ENCODE measurements at places on chromosomes 6 and 20.

DNA sequence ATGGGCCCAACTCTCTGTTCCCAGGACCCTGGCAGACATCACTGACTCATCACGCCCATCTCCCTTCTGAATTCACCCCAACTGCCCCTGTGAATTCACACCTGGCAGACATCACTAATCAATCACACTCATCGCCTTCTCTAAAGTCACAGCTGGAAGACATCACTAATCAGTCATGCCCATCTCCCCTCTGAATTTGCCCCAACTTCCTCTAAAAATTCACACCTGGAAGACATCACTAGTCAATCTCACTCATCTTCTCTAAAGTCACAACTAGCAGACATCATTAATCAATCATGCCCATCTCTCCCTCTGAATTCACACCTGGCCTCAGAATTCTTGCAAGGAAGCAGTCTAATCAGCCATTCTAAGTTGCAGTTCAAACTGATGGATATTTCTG lies 111.1 kb downstream of the FOXA2 start:
- no peak for DNase-seq

GRCh38 chr20:62103508-62104233 lies 18.6 kb upstream of the LSM14B start:
- no peak for DNase-seq

DNA sequence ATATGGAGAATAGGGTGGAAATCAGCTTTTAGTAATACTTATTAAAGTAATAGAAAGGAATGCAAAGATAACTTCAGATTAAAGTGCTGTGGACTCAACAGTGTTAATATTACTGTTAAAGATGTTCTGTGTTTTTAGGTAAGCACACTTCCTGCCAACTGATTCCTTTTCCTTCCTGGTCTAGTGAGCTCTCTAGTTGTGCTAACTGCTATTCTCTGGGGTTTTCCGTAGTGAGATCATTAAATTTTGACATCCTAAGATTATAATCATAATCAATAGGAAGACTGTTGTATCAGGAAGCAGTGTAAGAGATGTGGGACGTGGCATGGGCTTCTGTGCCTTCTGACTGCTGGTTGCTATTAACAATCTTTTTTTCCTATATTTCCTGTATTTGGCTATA lies 1.2 kb upstream of the TMEM217 start:
- DNase-seq, result no peak

GRCh38 chr20:53623454-53624211 lies 30.0 kb upstream of the ZNF217 start:
- peak; percentile 32 for DNase-seq

DNA sequence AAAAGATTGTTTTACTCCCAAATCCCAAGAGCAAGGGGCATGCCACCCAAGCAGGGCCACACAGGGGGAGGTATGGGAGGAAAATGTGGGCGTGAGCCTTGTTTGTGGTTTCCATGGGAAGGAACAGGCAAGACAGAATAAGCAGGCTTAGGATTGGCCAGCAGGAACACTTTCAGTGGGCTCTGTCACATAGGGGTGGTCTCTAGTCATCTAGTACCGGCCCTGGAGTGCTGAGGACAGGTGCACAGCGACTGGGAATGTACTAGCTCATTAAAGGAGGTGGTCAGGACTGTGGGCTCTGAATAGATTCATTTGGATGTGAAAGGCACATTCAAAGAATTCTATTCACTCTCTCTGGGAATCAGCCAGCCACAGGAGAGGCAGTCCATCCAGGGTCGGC lies 175.6 kb downstream of the TBC1D7 start:
- no peak for DNase-seq

GRCh38 chr20:53695797-53696527 lies 102.3 kb upstream of the ZNF217 start:
- no peak for DNase-seq

GRCh38 chr6:66638099-66638498 lies 931.1 kb upstream of the EYS start:
- DNase-seq, result no peak

DNA sequence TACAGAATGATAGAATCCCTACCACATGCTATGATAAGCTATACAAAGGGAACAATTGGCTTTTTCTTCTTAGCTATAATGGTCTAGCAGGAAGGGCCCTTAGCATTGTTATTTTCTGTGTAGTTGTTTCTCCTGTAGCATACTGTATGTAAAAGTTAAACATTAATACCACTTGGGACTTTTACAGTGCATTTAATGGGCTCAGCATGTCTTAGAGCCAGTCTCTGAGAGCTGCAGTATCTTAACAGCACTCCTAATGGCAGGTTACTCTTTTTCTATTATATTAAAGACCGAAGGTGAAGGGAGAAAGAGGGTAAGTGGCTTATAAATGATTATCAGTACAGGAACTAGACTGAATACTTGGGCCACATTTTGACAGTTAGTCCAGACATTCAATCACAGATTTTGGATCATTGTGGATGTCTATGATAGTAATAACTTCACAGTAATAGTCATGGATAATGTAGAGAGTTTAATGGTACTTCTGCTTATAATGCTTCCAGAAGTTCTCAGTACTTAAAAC lies 290.7 kb downstream of the PHF3 start:
- DNase-seq, result no peak

DNA sequence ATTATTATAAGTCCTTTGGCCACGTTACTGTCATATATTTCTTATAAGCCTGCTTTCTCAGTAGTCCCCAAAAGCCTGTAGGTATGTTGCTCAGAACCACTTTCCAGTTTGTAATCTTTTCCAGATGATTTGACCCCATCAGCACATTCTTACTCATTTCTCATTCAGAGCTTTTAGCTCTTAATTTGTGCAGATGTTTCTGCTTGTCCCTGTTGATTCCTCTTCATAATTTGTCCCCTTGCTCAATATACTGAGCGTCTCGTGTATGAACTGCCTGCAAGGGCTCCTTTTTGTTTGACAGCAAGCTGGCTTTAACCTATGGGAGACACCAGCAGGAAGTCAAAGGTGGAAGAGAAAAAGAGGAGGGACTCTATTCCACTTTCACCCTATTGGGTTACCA lies 733.8 kb upstream of the GJE1 start:
- no peak for DNase-seq

GRCh38 chr6:61887423-61887822 lies 398.6 kb downstream of the KHDRBS2 start:
- DNase-seq, result no peak

- no peak for DNase-seq
These were observed 185.2 kb upstream of the FLRT3 start for GRCh38 chr20:14522595-14522994.

GRCh38 chr6:165987483-165988301 lies 180.0 kb downstream of the TBXT start:
- DNase-seq, result peak; percentile 32

GRCh38 chr6:169251371-169251802 lies 2.3 kb downstream of the THBS2 start:
- no peak for DNase-seq

GRCh38 chr6:43475516-43475915 lies 1.9 kb upstream of the TJAP1 start:
- no peak for DNase-seq

DNA sequence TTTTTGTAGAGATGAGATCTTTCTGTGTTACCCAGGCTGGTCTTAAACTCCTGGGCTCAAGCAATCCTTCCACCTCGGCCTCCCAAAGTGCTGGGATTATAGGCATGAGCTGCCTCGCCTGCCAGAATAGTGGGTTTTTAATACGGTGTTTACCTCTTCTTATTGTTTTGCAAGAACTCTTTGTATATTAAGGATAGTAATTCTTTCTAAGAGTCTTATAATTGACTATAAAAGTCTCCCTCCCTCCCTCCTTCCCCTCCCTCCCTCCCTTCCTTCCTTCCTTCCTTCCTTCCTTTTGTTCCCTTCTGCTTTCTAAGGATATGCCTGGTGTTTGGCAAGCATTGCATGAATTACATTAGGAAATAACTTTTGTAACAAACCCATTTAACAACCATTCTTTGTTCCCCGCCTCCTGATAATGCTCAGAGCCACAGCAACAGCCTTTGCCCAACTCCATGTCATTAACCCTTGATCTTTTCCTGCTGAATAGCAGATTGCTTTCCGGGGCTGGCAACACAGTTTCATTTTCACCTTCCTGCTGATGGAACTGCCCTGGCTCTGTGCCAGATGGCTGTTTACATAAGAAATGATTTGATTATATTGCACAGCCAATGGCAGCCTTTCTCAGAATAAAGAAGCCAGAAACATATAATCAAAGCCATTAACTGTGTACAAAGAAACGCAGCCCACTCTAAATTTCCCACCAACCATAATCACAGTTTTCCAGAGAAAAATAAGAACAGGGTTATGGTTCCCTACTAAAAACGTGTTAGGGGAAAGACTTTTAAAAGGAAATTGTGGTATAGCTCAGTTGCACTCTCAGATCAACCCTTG lies 143.7 kb upstream of the PTPN1 start:
- peak; percentile 26 for DNase-seq

- no peak for DNase-seq
These were observed 129.5 kb upstream of the SUPT3H start for GRCh38 chr6:45507186-45507585.

DNA sequence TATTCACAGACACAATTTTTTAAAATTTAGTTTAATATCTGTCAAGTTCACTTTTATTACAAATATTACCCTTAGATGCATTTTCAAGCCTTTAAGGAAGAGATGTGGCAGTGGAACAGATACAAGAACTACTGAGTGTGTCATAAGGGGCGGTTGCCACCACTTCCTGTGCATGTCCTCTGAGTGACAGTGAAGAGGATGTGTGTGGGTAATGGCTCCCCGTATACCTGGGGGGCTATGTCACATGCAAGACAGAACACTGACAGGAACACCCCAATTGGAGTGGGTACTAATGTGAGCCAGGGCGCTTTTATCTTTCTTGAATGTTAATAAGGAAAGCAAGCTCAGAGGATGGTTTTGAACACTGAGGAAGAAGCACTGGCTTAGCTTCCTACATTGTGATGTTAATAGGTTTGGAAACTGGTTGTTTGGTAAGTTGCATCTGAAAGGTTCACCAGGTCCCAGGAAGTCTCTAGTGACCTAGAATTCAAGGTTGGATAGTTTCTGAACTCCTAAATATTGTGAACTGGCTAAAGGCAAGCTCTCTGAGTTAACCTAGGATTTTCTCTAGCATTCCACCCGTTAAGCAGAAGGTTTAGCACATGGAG lies 83.4 kb upstream of the ASF1A start:
- no peak for DNase-seq

- DNase-seq, result no peak
These were observed 23.0 kb downstream of the PRR18 start for GRCh38 chr6:166285233-166285632.

GRCh38 chr6:33802186-33802958 lies 1.4 kb downstream of the MLN start:
- no peak for DNase-seq

DNA sequence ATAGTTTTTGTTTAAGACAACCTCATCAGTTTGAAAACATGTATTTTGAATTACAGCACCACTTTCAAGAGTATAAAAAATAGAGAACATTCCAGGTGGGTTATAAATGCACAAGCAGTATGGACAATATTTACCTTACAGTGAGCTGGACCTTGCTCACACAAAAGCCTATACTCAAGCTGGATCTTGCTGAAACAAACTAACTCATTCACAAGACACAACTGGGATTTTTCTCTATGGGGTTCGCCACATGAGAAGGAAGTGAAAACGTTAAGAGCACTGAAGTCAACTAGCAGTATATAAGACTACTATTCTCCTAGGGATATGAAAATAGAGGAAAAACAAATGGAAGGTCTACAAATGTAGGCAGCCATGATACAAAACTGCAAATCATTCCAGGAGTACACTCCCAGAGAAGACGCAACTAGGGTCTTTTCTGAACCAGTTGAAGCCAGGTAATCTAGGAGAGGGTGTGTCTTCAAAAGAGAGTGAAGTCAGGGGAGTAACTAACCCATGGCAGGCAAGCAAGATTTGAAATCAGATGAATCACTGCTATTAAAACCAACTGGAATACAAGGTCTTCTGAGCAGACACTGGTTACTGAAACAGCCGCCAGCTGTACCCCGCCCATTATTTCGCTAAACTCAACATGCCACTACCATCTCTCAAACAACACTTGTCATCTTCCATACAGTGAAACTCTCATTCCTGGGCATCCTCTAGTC lies 26.5 kb downstream of the STAU1 start:
- no peak for DNase-seq

DNA sequence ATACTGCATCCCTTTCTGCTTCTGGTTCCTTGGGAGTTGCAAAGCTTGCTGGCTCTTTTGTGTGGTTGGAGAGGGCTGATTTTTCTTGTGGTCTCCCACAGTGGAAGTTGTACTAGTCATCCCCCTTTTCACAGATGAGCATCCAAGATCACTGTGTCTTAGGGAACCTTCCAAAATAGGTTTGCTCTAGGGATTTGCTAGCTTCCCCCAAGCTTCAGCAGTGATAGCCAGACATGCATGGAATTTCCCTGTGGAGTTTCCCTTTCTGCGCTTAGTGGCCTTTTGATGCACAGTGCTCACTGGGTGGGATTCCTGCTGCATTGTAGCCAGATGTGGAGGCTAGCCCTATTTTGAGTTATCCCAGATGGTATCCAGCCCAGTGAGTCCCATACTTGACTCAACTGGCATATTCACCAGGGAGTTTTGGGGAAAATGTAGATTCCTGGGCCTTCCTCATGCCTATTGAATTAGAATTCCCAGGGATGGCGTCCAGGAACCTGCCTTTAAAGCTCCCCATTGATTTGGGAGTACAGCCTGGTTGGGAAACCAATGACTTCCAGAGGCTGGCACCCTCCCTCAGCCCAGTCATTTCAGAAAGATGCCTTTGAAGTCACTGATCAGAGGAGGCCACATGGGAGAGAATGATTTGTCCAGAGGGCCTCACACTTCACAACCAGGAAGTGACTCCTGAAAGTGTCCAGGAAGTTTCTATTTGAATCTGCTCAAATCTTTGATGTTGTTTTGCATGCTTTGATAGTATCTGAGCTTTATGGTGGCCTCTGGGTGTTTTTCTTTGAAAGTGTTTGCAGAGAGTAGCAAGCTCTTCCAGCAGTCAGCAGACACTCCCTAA lies 25.9 kb downstream of the PPARD start:
- DNase-seq, result no peak

DNA sequence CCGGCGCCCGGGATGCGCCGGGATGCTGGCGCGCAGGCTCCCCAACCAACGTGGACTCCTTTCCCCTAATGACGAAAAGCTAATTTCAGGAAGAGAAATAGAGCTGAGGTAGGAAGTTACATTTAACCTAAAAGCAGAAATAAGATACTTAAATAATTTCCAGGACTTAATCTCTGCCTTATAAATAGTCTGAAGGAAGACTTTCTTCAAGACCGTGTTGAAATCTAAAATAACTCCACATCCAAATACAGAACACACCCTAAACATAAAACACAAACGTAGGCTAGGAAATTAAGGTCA lies 1.3 kb downstream of the ASF1A start:
- no peak for DNase-seq
